M059J (cell line): ENCODE measurements at places on chromosomes 6 and 20. TPM values are rescaled to one million over a fixed set of nuclear protein-coding genes. Genes with fewer than 3 reads are reported as not detected.

ZNF512B gene
- 7.7 and 17.7 TPM in 2 replicates for total RNA-seq

GSTA2 gene
- 0.12 TPM in 1 of 2 replicates, not detected in the other for total RNA-seq

RAB44 gene
- total RNA-seq, result not detected in 2 replicates

WFDC10B gene
- not detected in 2 replicates for total RNA-seq

SPTLC3 gene
- 3.0 and 9.2 TPM in 2 replicates for total RNA-seq

TRIM31 gene
- not detected in 2 replicates for total RNA-seq

NELFE gene
- 201 and 228 TPM in 2 replicates for total RNA-seq

SAMD3 gene
- 2.8 and 4.2 TPM in 2 replicates for total RNA-seq

GGTLC1 gene
- total RNA-seq, result not detected in 2 replicates

MPIG6B gene
- not detected in 2 replicates for total RNA-seq

CDH26 gene
- total RNA-seq, result 0.15 and 0.81 TPM in 2 replicates
